ENCODE measurements at places on chromosomes 3 and 15.

GRCh38 chr15:69976366-69976994 is 121.2 kb downstream of the TLE3 start:
- peak; percentile 11 for DNase-seq

- peak; percentile 36 for DNase-seq
Observed at GRCh38 chr3:149401926-149402310, 24.5 kb upstream of the TM4SF1 start.

- no peak for DNase-seq
Observed at GRCh38 chr15:68416158-68416535, 15.8 kb downstream of the ITGA11 start.

DNA sequence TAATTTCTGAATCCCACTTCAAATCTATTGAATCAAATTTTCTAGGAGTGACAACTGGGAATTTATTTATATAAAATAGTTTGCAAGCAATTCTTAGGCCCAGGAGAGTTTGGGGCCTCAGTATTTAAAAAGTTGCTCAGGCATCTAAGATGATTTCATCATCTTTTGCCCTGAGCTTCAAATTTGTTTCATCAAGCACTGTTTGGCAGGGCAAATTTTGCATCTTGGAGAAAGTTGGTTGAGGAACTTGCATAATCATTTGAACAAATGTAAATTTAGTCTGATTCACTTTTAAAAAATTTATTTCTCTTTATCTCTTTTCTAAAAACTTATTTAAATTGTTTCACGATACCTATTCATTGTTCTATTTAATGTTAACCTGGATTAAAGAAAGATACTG is 702.8 kb downstream of the SI start:
- DNase-seq: no peak

DNA sequence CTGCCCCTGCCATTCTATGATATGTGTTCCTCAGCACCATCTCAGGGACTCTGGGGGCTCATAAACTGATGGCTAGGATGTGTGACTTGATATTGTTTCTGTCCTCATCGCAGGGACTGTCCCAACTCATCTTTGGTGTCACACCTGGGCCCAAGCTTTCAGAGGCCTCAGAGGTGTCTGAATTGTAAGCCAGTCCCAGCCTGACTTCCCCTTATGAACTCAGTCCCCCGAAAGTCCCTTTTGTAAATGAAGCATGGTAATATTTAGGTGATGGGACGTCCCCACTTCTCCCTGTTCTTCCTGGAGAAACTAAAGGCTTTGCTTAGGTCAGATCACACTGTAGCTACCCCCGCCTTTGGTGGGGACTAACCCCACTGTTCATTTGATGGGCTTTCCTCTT is 142.4 kb upstream of the TLE3 start:
- DNase-seq: no peak

DNA sequence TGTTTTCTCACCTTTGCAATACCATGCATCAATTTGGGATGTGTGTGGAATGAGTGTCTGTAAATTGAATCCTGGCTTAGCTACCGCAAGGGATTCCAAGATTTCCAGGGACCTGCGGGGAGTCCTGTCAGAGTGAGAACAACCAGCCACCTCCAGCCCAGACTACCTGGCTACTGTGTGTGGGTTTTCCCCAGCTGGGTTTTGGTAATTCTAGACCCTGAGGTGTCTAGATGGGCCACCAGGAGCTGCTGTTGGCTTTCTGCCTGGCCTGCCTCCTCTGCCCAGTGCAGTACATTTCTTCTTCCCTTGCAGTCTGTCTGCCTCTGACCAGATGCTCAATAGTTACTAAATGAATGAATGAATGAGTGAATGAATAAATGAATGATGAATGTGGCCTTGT is 32.5 kb upstream of the CORO2B start:
- DNase-seq: no peak
